ENCODE measurements at places on chromosomes 3 and 15.

GRCh38 chr3:172067837-172068440 is 28.6 kb downstream of the FNDC3B start:
- no peak for DNase-seq

GRCh38 chr15:62242999-62243398 is 77.9 kb upstream of the C2CD4B start:
- DNase-seq = no peak

- DNase-seq = no peak
Measured at GRCh38 chr15:66135664-66136063, 117.9 kb downstream of the MEGF11 start.

DNA sequence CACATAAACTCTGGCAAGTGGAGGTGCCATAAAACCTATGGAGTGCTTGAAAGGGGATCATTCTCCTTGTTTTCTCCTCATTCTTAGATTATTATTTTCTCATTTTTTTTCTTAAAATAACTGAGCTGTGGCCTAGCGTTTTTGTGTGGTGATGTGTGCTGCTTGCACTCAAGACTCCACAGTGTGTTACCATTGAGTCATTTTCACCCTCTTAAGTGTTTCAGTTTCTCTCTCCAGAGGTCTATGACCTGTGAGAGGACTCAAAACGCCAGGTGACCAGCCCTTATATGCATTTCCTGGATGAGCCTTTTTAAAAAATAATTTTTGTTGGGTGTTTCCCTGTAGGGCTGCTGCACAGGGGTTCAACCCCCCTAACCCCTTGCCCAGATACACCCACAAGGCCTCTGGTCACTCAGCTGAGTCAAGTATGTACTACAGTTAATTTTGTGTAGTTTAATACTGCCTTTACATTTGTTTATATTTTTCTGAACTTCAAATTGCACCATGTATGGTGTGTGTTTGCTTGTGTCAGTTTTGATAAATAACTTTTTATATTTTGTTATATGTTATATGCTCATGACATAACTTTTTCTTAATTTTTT is 15.4 kb upstream of the BTLA start:
- no peak for DNase-seq

GRCh38 chr3:138066972-138067371 is 48.4 kb downstream of the DZIP1L start:
- DNase-seq = no peak

DNA sequence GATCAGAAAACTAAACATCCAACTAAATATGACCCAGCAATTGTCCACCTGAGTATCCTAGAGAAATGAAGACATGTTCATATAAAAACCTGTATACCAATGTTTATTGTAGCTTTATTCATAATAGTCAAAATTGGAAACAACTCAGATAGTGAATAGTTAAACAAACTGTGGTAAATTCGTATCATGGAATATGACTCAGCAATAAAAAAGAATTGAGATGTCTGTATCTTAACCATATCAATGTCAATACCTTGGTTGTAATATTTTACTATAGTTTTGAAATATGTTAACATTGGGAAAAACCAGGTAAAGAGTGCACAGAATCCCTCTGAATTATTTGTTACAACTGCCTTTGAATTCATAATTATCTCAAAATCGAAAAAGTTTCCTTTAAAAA is 159.3 kb upstream of the GAP43 start:
- no peak for DNase-seq

Data from activated T-helper 1 cell treated with anti-CD3 and anti-CD28 coated beads, Interleukin-2, amount 50 U/mL, for 16 hours (primary cell).